ENCODE measurements at places on chromosomes 4 and X.

DNA sequence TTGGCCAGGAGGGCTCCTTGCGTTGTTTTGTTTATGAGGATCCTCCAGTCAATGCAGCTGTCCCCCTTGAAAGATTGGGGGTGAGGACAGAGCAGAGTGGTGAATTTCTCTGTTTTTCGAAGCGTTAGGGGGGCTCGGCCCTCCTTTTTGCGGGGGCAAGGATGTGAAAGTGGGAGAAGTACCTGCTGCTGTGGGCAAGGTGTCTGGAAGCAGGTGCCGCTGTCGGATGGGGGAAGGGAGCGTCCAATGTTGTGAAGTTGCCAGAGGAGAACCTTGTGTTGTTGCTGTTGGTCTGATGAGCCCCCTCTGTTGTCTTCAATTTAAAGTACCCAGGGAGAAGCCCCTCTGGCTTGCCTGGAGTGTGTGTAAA, 613 bp downstream of the GLRB start:
- no peak for DNase-seq

GRCh38 chrX:15151267-15152186, 118.4 kb downstream of the ASB9 start:
- no peak for DNase-seq

GRCh38 chrX:112851161-112851779, 10.6 kb upstream of the AMOT start:
- no peak for DNase-seq

DNA sequence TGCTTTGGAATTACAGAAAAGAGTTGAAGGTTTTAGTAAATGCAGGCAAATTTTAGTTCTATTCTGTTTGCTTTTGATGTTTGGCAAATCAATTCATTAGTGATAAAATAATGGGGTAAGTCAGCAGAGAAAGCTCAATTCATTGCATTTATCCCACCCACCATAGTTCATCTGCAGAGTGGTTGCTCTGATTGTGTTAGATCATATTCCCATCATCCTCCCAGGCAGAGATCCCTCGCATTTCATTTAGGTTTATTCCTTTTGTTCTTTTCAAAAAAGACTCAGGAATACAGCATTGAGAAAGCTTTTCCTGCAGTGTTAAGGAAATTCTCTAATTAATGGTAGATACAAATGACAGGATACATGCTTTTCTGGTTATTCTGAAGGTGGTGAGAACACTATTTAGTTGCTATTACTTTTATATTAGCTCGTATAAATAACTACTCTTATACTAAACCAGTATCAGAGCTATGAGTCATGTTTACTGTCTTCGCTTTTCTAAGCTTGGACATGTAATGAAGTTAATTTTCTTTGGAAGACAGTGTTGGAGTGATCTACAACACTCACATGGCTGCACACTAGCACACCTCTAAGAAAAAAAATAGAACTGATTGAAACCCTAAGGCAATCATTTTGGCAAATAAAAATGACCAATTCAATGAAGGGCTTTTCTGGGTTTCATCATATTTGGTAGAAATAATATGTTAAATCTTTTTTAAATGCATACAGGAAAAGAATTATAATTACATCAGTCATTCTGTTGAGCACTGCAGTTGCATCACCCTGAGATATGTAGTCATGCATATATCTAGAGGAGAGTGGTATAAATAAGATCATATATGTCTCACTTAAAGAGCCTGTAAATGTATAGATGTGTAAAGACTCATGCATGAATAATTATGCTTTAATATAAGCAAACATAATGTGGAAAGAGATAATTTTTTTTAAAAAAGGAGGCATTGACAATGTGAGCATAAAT, 351.6 kb downstream of the PCDH7 start:
- DNase-seq: no peak

DNA sequence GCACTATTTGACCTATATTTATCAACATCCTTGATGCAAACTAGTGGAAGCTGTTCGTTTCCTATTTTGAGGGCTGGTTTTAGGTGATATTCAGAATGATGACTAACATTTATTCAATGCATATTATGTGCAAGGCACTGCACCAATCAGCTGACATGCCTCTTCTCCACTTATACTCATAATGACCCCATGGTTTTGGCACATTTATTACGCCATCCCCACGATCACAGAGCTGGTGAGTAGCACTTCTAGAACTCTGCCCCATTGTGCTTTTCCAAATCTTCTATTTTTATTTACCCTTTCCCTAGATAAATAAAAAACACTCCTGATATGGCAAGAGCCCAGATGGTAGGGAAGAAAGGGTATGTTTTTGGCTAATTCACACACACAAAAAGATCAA, 13.1 kb downstream of the SCML1 start:
- DNase-seq: no peak

DNA sequence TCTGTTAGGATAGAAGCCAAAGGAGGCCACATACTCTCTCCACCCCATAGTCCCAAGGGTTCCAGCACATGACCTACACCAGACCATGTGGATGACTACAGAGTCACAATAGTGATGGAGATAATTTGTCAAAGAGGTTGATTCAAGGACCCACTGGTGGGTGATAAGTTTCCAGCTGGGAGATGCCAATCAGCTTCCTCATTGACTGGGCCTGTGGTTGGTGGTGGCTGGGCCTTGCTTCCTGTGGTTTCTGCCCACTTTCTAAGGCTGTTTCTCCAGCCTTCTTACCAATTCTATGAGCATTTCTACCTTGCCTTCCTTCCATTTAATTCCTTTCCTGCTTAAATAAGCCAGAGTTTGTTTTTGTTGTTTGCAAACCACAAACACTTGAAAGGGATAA, 95.5 kb upstream of the CPEB2 start:
- DNase-seq: no peak

DNA sequence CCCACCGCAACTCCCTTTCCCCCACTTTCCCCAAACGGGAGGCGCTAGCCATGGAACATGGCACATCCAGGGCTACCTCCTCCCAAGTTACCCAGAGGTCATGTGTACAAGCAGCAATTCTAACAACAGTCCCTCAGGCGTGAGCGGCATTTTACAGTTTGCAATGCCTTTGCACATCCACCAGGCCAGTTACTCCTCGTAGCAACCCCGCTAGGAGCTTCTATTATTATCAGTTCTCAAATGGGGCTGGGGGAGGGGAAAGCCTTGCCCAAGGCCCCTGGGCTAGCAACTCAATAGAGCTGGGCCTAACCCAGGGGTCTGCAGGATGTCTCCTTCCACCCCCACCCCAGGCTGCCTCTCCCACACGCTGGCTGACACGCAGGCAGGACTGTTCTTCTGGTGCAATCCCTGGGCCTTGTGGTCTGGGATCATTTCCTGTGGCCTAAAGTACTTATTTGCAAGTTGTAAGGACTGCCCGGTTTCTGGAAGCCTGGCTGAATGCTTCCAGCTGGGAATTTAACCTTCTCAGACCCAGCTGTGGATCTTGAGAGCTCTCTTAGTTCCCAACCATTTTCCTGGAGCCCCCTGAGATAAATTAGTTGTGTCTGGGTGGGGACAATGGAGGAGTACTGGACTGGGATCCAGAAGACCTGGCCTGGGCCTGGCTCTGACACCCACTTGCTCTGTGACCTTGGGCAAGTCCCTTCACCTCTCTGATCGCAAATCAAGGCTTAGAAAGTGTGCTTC, 27.7 kb downstream of the PJA1 start:
- DNase-seq: no peak

- no peak for DNase-seq
Measured at GRCh38 chr4:174437324-174437723, 85.0 kb downstream of the HPGD start.

DNA sequence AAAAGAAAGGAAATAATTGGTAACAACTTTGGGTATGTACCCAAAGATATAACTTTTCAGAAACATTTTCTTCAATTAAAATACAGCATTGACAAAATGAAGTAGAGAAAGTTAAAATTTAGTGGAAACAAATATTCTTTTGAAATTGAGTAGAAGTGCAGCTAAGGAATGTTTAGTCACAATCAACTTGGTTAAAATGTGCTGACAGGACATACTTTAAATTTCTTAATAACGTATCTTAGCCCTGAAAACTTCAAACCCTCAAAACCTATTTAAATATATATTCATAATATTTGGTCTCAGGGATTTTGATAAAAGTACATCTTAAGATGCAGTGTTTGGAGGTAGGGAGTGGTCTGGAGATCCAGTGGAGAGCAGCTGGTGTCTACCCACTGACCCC, 240.8 kb downstream of the DKK2 start:
- no peak for DNase-seq

GRCh38 chrX:109830704-109831206, 97.7 kb upstream of the ACSL4 start:
- DNase-seq: no peak

- DNase-seq: no peak
Measured at GRCh38 chr4:113212613-113213012, 163.2 kb downstream of the ANK2 start.

- no peak for DNase-seq
Measured at GRCh38 chr4:56626963-56627362, 54.1 kb downstream of the HOPX start.

DNA sequence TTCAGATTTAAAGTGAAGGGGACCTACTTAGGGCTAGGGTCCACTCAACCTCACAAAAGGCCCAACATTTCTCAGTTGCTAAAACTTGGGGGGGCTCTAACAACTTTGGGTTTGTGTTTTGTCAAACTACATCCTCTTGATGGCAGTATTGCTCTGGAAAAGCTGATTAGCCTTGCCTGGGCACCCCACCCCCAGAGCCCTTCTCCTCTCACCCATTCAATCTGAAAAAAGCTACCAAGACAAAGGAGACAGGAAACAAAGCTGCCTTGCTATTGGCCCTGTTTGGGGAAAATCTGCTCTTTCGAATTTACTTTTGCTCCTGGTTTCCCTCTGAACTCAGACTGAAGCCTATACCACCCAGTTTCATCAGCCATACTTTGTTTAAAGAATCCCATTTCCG, 195.2 kb upstream of the STK26 start:
- DNase-seq: no peak

GRCh38 chr4:52560844-52561280, 98.2 kb downstream of the USP46 start:
- DNase-seq: no peak

- no peak for DNase-seq
Measured at GRCh38 chr4:95462921-95463320, 85.9 kb downstream of the UNC5C start.

GRCh38 chr4:176849076-176849475, 56.4 kb upstream of the VEGFC start:
- DNase-seq: no peak

DNA sequence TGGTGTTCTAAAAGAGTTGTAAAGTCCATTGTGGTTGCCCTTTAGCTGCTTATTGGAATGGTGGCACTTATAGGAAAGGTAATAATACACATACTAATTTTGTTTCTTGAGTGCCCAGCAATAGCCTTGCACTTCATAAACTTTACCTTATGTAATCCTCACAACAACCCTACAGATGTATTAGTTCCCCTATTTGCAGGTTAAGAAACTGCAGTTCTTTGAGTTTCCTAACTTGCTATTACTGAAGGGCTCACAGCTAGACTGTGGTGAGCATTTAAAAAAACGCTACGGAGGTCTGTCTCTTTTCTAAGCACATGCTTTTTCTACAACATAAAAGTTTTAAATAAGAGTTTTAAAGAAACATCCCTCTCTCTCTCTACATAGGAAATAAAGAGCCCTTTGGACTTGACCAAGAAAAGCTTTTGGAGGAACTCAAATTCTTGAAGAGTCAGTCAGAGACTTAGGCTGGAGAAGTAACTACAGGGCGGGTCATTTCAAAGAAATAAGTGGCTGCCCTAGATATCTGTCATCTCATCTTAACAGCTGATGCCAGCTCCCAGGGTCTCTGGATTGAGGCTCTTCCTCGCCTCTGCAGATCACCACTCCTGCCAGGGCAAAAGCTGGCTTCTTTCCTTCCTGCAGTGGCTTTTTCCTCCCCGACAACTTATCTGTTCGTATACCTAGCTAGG, 42.0 kb upstream of the FBXW7 start:
- no peak for DNase-seq

GRCh38 chr4:16194214-16194613, 32.1 kb downstream of the TAPT1 start:
- DNase-seq: no peak

- no peak for DNase-seq
Measured at GRCh38 chrX:13144927-13145655, 100.7 kb upstream of the FAM9C start.

GRCh38 chr4:6695660-6696610, 2.3 kb downstream of the S100P start:
- no peak for DNase-seq

DNA sequence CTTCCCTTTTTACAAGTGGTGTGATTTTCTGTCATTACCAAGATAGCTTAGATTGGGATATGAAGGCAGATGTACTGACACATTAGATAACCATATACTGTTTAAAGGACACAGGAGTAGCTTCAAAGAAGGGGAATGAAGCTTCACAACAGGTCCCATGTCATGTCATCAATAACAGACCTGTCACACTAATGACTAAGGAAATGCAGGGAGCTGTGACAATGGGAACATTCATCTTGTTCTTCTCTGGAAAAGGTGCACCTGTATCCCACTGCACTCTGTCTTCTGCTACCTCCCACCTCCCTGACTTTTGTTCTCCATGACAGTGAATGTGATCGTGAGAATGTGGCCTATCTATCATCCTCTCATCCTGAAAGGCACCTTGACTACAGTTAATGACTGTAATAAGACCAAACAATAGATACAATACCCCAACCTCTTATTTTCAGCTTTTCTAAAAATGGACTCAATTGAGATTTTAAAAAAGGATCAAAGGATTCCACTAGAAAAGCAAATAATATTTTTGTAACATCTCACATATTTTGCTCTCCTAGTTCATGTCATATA, 472.5 kb downstream of the STPG2 start:
- DNase-seq: no peak

DNA sequence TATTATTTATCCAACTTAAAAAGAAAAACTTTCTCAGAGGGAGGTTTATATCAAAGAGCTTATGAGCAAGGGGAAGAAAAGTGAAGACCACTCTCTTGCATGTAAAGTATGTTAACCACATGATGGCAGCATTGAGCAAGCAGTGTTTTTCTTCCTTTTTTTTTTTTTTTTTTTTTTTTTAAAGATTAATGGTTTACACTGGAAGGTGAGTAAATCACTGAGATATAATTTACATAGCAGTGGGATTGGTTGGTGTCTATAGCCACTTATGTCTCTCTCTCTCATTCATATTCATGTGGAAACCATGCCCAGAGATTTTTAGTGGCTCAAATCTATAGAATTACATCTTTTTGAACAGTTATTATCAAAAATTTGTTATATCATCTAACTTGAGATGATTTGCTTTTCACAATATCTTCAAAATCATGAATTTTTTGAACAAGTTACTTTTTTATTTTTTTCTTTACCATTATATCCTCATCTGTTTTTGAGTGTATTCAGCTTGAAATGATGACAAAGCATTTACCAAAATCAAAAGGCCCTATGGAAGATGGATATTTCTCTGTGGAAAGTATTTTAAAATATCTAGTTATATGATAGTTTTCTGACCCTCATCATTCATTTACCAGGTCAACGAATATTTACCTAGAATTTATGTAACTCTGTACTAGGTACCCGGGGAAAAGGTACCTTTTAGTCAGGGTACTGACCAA, 31.6 kb downstream of the MTHFD2L start:
- no peak for DNase-seq

GRCh38 chr4:5192271-5192670, 141.0 kb downstream of the STK32B start:
- DNase-seq: no peak

GRCh38 chrX:34299451-34299967, 167.4 kb upstream of the FAM47A start:
- DNase-seq: no peak
